ENCODE measurements at places on chromosomes 12 and 14.

GRCh38 chr12:113955109-113955970, 10.8 kb downstream of the RBM19 start:
- DNase-seq = no peak

DNA sequence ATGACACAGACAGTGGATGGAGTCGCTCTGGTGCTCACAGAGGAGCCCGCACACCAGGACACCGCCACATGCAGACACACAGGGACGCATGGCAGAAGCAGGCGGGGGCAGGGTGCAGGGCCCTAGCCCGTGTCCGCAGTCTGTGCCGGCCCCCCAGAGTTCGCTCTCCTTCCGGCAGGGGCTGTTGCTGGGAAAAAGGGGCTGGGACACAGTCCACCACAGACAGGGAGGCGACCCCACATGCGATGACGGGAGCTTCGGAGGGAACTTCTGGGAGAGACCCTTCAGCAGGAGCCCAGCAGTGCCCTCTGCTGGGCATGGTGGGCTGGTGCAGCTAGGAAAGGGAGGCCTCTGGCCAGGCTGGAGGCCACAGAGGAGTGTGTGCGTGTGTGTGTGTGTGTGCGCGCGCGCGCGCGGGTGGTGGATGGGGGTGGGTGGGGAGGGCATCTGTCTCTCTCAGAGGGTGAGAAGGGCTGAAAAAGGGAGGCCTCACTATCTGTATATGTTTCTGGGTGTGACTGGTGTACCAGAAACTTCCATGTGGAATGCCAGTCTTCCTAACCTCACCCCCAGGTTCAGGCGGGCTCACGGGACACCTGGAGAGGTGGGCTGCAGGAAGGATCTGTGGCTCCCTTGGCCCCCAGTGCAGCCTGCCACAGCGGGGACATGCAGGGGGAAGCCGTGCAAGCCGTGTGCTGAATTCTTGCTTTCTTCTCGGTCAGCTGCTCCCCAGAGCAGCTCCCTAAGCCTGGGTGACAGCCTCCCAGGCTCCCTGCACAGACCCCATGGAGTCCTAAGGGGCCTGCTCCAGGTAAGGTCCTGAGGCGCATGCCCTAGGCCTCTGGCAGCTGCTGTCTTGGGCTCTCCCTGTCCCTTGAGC, 60.7 kb downstream of the PLEKHG3 start:
- DNase-seq = peak; percentile 44

- peak; percentile 88 for DNase-seq
Measured at GRCh38 chr14:61493239-61493638, 171.9 kb downstream of the PRKCH start.

GRCh38 chr12:50024805-50025186, 498 bp downstream of the RACGAP1 start:
- no peak for DNase-seq

GRCh38 chr12:13094367-13094766, 9.1 kb downstream of the GSG1 start:
- DNase-seq = peak; percentile 76

DNA sequence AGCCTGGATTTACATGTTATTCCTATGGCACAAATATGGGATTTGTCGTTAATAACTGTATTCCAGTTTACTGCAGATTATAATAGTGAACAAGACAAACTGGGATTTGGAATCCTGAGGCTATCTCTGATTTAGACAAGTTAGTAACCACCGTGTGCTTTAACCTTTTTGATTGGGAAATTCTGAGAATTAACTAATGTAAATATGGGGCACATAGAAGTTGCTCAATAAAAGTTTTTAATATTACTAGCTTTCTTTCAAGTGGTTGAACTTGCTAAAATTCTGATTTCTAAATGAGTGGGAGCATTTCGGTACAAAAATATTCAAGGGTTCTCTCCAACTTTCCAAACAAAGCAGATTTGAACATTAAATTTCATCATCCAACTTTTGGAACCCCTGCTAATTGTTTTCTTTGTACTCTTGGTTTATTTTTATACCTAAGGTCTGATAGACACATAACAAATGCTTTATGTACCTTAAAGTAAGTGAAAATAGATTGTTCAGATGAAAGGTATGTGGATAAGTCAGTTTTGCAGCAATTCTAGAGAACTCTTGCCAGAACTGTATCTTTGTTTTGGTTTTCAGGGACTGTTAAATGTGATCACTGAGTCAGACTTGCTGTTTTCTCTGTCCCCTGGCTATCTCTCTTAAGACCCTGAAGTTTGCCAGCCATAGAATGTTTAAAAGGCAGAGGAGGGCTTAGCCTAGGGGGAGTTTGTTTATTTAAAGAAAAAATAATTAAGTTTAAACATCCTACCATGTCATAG, 57.5 kb downstream of the FRS2 start:
- DNase-seq = peak; percentile 48

- DNase-seq = peak; percentile 61
Measured at GRCh38 chr14:60805841-60806430, 71.4 kb downstream of the MNAT1 start.

- DNase-seq = no peak
Measured at GRCh38 chr12:57852620-57853500, 6.3 kb upstream of the CTDSP2 start.

- DNase-seq = no peak
Measured at GRCh38 chr14:100791348-100791735, 34.6 kb upstream of the MEG3 start.

DNA sequence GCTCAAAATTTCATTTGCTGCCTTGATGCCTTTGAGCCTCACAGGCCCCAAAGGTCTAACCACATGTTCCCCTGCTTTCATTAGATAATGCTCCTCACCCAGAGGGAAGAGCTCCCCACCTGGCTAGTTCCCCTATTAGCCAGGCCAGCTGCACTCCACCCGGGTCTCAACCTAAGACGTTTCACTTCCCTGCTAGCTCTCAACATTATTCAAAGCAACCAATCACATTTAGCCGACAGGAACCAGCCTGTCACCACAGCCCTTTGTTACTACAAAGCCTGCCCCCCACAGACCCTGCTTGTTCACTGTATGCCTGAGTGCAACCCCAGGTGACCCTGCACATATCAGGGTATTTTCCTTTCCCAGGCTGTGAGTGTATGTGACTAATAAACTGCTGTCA, 78.6 kb downstream of the SLC15A5 start:
- no peak for DNase-seq

- no peak for DNase-seq
Measured at GRCh38 chr12:126019385-126019784, 954.1 kb downstream of the AACS start.

- no peak for DNase-seq
Measured at GRCh38 chr12:32598688-32599087, 80.4 kb upstream of the DNM1L start.

DNA sequence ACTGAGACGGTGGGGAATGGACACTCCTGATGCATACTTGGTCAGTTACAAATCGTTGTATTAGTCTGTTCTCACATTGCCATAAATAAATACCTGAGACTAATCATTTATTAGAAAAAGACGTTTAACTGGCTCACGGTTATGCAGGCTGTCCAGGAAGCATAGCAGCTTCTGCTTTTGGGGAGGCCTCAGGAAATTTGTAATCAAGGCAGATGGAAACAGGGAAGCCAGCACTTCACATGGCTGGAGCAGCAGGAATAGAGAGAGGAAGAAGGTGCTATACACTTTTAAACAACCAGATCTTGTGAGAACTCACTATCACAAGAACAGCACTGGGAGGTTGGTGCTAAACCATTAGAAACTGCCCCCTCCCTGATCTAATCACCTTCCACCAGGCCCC, 418.2 kb downstream of the FLRT2 start:
- DNase-seq = no peak

DNA sequence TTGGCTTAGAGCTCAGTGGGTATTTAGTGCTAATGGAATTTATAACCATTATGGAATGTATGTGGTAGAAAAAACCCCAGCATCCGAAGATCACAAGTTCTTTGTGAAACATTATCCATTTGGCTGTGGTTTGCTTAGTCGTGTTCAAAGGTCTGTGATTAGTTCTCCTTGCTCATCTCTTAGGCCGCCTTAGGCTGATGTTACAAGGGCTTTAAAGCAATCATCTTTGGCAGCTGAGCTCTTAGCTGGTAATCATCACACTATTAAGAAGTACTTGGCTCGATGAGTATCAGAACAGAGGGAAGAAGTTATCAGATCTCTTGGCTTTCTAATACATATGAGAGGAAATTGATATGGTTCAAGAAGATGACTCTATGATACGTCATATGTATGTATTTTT, 124.1 kb upstream of the E2F7 start:
- DNase-seq = peak; percentile 85

GRCh38 chr14:60051721-60052221, 40.0 kb upstream of the PCNX4 start:
- peak; percentile 54 for DNase-seq

- DNase-seq = no peak
Measured at GRCh38 chr12:122035292-122035691, 13.6 kb downstream of the BCL7A start.

DNA sequence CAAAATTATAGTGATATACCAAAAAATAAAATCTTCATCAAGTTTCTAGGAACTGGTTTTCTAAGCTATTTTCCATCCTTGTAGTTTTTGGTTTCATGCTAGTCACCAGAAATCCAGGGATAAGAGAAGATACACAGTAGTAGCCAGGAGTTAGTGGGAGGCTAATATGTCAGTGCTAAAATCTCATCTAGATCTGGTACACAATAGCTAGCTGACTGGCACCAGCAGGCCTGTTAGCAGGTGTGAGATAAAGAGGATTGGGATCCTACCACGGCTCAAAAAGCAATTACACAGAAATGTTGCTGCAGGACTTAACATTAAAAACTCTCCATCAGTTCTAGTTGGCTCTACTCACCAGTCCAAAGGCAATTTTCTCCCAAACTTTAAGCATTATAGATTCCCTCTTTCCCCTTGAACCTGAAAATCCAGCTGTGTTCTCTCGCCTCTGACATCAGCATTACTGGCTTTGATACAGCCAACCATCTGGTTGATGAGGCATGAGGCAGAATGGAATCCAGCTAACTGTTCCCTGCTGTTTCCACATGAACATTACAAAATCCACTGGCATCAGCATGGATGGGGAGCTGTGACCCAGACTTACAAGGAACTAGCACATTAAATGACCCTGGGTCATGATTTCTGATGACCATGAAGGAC, 41.8 kb upstream of the CCDC196 start:
- peak; percentile 49 for DNase-seq

- peak; percentile 38 for DNase-seq
Measured at GRCh38 chr14:99644723-99645544, at the start of gene HHIPL1. Gene HHIPL1, plus strand, starts transcription at chr14:99645129. Its CDS starts 79 bp downstream, at chr14:99645208.

GRCh38 chr12:84874125-84874824, 38.3 kb downstream of the SLC6A15 start:
- peak; percentile 57 for DNase-seq

- no peak for DNase-seq
Measured at GRCh38 chr12:2507814-2508213, 287.0 kb upstream of the FKBP4 start.

- DNase-seq = no peak
Measured at GRCh38 chr12:57025196-57025595, 8.9 kb upstream of the TAC3 start.

- peak; percentile 46 for DNase-seq
Measured at GRCh38 chr14:22657861-22658260, 13.7 kb upstream of the OR6J1 start.

DNA sequence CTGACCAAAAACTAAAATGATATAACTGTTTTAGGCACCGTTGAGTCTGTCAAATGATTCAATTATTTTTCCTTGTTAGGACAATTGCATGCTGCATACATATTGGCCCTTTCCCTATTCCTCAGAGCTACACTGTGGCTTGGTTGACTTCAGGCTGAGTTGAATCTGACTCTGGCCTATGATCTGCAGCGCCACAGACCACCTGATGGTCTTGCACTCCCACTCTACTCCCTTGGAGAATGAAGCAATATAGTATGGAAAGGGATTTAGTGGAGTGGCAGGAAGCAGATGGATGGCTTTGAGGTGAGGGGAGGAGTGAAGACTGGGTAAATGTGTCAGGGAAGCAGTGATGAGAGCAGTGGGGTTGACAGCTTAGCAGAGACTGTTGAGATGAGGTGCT, 579.0 kb upstream of the STXBP6 start:
- no peak for DNase-seq

DNA sequence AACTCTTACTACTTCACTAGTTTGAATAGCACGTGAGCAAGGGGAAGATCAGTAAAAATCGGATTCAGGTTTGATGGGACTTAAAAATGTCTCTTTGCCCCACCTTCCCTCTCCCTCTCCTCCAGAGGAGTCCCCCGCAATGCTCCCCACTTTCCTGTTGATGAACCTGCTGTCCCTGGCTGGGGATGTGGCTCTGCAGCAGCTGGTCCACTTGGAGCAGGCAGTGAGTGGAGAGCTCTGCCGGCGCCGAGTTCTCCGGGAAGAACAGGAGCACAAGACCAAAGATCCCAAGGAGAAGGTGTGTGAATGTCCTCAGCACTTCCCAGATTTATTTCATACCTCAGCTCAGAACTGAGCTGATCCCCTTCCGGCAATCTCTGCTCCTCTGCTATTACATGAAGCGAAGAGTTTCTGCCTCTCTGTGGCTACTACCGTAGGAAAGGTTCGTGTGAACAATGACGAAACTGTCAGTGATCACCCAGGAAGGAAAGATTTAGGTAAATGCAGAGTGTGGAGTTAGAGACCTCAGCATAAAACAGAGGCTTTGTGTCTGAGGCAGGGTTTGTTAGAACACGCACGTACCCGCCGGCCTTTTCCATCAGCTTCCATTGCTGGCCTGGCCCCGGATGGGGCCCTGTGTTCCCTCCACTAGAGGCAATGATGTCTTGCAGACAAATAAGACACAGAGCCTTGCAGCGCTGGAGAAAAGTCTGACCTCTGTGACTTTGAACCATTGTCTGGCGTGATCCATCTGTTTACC, 7.4 kb upstream of the GAPDH start:
- DNase-seq = no peak

GRCh38 chr14:68041876-68042354, 222.3 kb downstream of the RAD51B start:
- no peak for DNase-seq

DNA sequence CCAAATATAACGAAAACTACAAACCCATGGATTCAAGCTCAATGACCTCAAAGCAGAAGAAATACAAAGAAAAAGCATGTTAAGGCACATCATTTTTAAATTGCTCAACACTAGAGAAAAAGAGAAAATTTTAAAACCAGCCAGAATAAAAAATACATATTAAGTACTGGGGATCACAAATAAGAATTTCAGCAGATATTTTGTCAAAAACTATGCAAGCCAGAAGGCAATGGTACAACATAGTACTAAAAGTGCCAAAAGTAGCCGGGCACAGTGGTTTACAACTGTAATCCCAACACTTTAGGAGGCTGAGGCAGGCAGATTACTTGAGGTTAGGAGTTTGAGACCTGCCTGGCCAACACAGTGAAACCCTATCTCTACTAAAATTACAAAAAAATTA, 10.2 kb downstream of the SGPP1 start:
- DNase-seq = peak; percentile 26

Data from fibroblast of gingiva (primary cell).